ENCODE measurements at places on chromosomes 6 and 20.

DNA sequence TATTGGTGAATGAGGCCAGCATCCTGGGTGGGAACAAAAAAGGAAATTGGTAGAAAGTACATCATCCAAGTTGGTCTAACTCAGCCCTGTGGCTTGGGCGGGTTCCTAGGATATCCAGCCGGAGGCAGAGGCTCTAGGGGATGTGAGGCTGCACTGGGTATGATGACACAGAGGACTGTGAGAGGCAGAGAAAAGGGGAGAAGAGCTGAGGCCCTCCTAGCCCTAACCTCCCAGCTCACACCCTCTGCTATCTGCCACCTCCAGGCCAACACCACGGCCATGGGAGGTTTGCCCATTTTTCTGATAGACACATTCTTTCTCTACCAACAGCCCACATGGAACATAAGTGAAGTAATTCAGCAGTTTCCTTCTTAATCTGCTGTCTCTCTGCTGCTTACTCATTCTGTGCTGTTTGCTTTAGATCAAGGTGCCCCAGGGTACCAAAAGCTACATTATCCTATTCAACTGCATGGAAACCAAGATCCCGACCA lies 284.4 kb downstream of the ESR1 start:
- no peak for DNase-seq

- no peak for DNase-seq
These were observed 226.2 kb upstream of the MAN1A1 start for GRCh38 chr6:119575721-119576120.

- no peak for DNase-seq
These were observed 543.1 kb upstream of the IRAK1BP1 start for GRCh38 chr6:78324213-78324612.

- no peak for DNase-seq
These were observed 82.6 kb downstream of the EPB41L2 start for GRCh38 chr6:130980310-130981032.

GRCh38 chr6:15048367-15048766 lies 197.5 kb upstream of the JARID2 start:
- peak; percentile 14 for DNase-seq

DNA sequence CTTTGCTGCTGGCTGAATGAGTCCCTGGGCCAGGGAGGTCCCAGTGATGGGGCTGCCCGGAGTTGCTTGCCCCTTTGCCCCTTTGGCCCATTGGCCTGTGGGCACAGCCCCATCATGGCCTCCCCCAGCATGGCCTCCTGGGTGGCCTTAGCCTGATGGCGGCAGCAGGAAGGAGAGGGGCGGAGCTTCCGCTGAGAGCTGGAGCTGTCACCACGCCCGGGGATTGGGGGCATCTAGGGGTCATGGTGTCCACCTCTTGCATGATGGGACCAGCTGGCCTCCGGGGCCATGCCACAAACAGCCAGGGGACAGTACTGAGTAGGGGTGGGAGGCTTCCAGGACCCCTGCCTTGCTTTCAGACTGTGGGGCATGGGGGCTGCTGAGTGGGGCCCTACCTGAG lies 31.5 kb upstream of the GATA5 start:
- DNase-seq, result no peak

GRCh38 chr6:56932910-56933477 lies 21.9 kb upstream of the BEND6 start:
- DNase-seq, result no peak

DNA sequence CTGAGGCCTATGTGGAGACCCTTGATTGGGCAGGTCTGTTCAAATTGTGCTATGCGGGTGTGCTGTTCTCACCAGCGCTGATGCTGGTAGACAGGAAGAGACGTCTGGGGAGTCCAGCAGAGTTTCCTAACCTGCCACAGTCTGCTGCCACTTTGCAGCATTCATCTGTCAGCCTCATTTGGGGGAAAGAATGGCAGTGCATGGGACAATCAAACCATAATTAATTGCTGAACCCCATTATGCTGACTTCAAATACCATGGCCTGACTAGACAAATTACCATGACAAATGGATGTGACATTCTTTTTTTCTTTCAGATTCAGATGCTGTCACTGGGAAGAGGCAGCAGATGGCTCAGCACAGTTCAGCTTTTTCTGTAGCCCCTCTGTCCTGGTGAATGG lies 171.4 kb upstream of the SYNDIG1 start:
- DNase-seq, result no peak

- no peak for DNase-seq
These were observed 137.4 kb downstream of the TFAP2C start for GRCh38 chr20:56766528-56766927.

DNA sequence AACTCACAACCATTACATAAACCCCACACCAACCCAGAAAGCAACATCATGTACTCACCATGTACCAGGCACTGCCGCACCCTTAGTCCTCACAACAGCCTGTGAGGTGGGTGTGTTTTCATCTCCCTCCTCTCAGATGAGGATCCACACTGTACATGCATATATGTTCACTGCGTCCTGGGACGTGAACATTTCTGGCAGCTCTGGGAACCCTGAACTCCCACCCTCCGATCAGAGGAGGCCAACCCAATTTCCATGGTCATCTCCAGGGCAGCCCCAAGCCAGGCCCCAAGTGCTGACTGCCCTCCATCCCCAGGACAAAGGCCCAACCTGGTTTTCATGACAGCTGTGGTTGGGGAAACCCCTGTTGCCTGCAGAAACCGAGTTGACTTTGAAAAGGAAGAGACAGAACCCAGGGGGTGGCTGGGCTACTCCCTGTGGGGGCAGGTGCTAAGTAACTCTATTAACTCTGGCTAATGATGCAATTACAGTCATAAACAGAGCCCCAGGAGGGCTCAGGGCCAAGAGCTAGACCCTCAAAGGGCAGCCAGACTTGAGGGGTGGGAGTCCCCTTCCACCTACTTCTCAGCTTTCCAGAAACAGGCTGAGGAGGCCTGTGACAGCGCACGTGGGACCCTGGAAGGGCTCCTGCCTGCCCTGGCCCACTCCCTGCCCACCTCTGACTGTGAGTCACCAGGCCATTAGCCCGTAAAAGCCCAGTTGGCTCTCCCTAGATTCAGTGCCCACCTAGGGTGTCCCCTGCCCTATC lies 2.6 kb downstream of the TFEB start:
- DNase-seq, result peak; percentile 67

GRCh38 chr6:36289281-36289878 lies 19.5 kb downstream of the PNPLA1 start:
- DNase-seq, result no peak

DNA sequence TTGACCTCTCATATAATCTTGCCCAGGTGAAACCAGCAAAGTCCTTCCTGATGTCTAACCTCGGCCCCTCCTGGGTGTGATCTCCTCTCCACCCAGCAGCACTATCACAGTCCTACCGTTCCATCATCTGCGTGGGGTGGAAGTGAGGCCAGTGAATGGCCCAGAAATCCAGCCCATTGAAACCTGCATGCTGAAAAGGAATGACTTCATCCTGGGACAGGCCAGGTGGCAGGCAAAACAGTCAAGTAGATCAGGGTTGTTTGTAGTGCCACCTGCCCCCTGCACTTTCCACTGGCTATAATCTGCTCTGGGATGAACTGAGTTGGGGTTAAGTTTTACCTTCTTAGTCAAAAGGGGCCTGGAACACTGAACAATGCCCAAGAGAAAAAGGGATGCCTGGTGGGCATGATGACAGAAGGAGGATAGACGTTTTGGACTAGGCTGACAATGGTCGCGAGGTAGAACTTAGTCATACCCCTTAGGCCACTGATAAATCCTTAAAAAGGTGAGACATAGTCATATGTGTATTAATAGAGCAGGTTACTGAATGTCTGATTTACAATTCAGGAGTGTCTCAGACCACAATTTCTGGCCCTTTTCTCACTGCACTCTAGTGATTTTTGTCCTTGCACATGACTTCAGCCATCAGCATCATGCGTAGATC lies 8.1 kb upstream of the HSP90AB1 start:
- no peak for DNase-seq

DNA sequence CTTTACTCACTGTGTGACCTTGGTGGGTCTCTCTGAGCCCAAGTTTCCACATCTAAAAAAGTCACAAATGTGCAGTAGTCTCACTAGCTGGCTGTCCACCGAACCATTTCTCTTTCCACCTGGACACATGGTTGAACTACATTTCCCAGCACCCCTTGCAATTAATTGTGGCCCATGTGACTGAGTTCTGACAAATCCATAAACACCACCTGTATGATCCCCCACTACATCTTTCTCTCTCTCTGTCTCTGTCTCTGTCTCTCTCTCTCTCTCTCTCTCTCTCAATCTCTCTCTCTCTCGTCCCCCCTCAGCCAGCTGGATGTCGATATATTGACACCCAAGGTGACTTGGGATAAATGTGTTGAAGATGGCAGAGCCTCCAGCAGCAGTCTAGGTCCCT lies 42.8 kb downstream of the SNHG17 start:
- no peak for DNase-seq

GRCh38 chr20:53592992-53593465 lies 610 bp downstream of the ZNF217 start:
- DNase-seq, result peak; percentile 27

GRCh38 chr6:25794784-25795183 lies 37.1 kb downstream of the SLC17A1 start:
- no peak for DNase-seq
